Stimulated activated CD4-positive, alpha-beta T cell treated with anti-CD3 and anti-CD28 coated beads, Interleukin-4, amount 100 ng/mL, for 1 hour (primary cell): ENCODE measurements at places on chromosomes 11 and 22.
A peak's percentile ranks its signal among the peaks of the same experiment; 100 is the strongest.

DNA sequence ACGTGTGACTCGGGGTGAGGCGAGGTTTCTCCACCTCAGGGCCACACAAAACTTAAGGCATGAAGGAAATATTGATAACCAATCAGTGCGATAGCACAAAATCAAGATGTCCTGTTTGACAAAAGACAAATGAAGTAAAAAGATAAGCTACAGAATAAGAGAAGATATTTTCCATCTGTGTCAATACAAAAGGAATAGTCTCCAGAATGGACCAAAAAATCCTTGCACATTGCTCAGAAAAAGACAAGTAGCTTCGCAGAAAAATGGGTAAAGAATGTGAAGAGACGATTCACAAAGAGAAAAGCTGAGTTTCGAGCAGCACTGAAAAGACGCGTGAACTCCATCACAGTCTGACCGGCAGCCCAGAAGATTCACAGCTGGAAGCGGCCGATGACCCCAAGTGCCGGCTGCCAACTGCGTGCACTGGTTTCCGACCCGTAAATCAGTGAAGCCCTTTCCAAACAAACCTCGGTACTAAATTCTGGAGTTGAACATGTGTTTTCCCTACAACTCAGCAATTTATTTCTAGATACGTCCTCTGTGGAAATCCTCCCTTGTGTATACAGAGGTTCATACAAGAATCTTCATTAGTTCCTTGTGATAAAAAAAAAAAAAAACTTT lies 308.4 kb downstream of the BRD1 start:
- DNase-seq, result no peak

- no peak for DNase-seq
Observed at GRCh38 chr11:119519796-119520195, 96.8 kb upstream of the THY1 start.

DNA sequence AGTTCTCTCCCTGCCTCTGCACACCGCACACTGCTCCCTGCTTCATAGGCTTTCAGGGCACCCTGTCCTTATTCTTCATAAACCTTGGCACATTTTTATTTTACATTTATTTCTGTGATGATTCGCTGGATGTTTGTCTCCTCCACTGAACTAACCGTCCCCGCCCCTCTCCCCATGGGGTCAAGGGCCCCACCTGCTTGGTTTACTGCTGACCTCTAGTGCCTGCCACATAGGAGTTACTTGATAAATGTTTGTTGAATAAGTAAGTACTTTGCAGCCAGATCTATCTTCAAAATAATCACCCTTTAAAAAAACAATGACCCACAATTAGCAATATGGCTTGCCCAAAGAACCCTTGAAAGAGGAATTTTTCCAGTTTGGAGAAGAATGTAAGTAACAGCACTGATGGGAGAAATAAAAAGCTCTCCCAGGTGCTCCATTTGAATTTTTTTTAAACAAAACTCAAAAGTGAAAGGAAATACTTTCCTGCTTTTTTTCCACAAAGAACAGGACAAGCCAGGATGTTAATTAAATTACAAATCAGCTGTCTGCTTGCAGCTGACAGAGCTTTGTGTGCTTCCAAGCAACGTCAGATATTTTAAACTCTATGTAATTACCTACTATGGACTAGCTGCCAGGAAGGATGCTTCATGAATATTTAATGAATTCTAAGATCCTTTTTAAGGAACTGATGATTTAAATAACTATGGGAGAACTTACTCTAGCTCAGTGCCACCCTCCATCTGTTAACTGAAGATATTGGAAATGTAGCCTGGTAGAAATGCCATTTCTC lies 1083.6 kb downstream of the DLG2 start:
- DNase-seq, result no peak

- DNase-seq, result no peak
Observed at GRCh38 chr22:30453731-30454510, 17.9 kb downstream of the SEC14L3 start.

DNA sequence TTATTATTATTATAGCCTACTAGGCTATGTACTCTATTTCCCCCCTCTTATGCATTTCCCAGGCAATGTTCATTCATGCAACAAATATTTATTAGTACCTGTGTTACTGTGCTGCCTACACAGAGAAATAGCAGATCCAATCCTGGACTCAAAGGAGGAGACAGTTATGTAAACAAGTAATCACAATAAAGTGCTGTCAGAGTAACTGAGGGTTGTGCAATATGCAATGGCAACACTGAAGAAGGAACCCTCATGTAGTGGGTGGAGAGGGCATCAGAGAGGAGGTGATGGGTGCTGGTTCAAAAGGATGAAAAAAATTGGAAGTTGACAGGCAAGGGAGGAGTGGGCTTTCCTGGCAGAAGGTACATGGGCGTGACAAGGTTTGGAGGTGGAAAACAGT lies 886 bp upstream of the P4HA3 start:
- DNase-seq, result no peak

GRCh38 chr11:78131956-78132355 lies 7.5 kb downstream of the ALG8 start:
- no peak for DNase-seq

DNA sequence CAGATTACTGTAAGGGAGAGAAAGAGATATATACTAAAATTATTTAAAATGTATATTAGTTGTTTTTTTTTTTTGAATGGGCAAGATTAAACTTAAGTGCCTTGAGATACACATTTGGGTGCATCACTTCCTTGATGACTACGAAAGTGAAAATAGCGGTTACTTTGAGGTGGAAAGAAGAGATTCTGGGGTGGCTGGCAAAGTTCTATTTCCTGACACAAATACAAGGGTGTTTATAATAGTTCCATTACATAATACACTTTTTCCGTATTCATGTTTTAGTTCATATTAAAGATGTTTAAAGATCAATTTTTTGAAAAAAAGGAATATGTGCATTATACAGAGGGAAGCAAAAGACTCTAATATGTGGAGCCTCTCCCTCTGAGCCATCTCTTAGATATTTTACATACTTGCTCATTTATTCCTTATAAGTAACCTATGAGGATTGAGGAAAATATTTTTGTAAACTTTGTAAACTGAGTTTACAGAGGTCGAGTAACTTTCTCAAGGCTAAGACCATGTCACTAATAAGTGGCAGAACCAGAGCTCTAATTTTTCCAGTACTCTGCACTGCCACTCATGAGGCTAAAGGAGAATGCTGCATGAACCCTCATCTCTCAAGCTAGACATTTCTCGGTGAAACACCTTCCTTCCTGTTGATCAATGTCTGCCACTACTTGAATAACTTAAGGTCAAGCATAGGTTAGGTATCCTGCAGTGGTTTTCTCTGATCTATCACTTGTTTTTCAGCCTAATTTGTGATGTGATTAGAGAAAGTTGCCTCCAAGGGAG lies 58.6 kb downstream of the DDIAS start:
- no peak for DNase-seq

DNA sequence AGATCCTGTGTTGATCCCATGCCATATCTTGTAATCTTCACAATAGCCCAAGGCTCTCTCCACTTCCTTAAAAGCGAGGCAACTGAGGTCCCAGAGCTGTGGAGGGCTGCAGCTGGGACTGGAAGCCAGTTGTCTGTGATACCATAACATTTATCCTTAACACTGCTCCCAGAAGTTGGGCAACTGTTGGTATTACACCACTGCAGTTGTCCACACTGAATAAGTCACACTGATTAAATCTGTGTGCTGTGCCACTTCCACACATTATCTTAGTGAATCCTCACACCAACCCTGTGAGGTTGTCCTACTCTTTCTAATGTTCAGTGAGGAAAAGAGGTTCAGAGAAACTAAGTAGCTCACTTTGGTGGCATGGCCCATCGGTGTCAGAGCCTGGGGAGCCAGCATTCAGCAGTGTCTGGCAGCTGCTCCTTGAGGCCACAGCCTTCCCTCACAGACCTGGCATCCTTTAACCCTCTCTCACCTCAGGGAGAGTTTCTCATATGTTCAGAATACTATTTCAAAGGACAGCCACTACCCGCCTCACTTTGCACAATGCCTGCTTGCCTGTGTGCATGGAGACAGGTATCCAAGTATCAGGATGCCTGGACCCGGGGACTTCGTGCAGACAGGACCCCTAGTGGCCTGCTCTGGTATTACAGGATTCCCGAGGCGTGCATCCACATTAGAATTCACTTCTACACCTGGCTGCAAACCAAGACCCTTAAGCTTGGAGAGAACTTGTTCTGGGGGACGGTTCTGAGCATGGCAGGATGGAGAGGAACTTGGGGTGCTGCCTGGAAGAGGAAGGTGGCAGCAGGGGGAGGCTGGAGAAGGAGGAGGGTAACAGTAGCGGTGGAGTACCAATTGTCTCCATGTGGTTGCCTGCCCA lies 221.9 kb upstream of the TBCEL start:
- peak; percentile 49 for DNase-seq

DNA sequence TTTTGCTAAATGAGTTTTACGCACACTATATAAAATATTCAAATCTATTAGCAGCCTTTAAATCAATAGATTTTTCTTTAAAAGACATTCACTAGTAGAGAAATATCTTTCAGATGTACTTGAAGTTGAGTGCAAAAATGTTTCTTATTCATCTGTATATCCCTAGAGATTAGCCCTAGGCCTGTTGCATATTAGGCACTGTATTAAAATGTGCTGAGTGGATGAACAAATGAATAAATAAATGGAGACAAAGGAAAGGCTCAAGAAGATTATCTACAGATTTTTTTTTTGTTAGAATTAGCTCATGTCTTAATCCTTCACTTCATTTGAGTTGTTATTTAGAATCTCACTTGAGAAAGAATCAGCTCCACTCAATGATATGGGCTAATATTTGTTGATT lies 12.0 kb upstream of the MMP13 start:
- no peak for DNase-seq

DNA sequence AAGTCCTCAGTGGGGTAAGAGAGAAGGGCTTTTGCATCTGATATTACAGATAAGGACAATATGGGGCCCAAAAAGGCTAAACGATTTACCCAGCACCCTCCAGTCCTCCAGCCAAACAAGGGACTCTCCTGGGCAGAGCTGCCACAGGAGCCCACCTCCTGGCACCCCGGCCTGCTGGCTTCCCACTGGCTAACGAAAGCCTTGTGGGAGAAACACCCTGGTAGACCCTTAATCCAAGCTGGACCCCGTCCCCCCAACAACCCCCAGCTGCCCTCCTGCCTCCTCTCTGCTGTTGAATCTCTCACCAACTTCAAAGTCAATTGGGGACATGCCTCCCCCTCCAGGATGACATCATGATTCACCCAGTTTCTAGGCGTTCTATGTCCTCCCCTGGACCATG lies 10.8 kb downstream of the C1QTNF6 start:
- DNase-seq, result no peak

- no peak for DNase-seq
Observed at GRCh38 chr11:31972623-31973022, 118.3 kb upstream of the RCN1 start.

DNA sequence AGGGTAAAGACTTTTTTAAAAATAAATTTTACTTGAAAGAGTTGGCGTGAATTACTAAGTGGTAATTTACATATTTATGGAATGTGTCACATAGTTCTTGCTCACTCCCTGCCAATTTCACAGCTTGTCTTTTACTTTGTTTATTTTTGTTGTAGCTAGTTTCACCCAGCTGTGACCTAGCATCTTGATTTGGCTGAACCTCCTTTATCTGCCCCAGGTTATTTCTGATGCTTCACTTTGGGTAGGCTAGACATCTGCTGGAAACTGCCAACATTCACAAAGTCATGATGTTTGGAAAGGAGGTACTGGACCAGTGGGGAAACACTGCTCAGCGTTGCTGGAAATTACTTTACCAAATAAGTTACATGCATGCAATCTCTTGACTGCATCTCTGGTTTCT lies 1676.0 kb upstream of the RAG2 start:
- no peak for DNase-seq

DNA sequence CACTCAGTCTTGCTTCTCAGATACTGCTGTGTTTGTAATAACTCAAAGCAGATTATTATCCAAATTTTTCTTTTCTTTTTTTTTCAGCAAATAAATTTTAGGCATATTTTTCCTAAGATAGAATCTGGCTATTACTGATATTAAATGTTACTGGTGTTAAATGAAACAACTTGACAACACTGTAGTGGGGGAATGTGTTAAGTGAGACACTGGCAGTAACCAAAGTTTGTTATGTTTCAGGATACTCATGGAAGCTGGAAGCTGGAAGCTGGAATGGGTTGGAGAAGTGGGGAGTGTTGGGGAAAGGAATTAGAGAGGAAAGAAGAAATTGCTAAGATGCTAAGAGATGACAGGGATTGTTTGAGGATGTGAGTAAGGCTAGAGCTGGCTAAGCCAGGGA lies 24.9 kb downstream of the PGR start:
- no peak for DNase-seq

GRCh38 chr11:34238533-34238932 lies 119.3 kb downstream of the ABTB2 start:
- no peak for DNase-seq

- no peak for DNase-seq
Observed at GRCh38 chr11:134382257-134382656, 29.8 kb downstream of the B3GAT1 start.

DNA sequence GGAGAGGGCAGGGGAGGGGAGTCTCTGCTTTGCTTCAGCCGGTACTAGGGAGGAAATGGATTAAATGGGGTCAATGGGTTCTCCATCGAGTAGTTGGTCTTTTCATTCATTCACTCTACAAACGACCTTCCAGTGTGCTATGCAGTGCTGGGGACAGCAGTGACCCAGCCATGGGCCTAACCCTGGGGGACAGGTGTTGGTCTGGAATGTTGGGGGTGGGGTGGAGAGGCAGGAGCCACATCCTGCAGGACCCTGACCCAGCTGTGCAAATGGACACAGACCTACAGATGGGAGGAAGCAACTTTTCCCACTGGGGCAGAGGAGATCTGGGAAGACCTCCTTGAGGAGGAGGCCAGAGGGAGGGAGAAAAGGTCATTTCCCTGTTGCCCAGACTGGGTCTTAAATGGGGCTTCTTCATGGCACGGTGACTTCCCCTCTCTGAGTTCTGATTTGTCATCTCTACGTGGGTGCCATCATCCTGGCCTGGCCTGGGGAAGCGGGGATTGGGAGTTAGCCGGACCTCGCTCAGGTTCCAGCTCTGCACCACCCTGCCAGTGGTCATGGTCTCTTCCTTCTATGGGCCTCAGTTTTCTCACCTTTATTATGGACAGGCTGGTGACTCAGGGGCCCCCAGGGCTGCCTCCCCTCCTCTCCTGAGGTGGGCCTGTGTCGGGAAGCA lies 2.0 kb downstream of the CYTH4 start:
- no peak for DNase-seq

GRCh38 chr11:85974122-85974521 lies 94.8 kb downstream of the PICALM start:
- DNase-seq, result no peak

DNA sequence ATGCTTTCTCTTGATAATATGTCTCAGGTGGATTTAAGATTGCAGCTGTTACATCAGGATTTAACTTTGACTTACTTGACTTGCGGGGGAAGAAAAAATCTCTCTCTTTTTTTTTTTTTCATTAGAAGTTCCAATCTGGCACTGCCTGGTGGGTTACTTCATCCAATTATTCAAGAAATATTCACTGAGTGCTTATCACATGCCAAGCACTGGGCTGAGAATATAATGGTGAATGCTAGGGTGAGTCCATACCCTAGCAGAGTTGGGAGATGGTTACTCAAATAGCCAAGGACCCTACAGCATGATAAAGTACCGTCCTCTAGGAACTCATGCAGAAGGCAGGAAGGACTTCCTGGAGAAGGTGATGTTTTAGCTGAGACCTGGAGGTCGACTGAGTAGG lies 57.9 kb upstream of the EIF3D start:
- DNase-seq, result no peak
